ENCODE measurements at places on chromosomes 4 and X. TPM values are rescaled to one million over a fixed set of nuclear protein-coding genes. Genes with fewer than 3 reads are reported as not detected.

- DNase-seq: no peak
Measured at GRCh38 chrX:35699642-35700041, 98.5 kb upstream of the MAGEB16 start.

DNA sequence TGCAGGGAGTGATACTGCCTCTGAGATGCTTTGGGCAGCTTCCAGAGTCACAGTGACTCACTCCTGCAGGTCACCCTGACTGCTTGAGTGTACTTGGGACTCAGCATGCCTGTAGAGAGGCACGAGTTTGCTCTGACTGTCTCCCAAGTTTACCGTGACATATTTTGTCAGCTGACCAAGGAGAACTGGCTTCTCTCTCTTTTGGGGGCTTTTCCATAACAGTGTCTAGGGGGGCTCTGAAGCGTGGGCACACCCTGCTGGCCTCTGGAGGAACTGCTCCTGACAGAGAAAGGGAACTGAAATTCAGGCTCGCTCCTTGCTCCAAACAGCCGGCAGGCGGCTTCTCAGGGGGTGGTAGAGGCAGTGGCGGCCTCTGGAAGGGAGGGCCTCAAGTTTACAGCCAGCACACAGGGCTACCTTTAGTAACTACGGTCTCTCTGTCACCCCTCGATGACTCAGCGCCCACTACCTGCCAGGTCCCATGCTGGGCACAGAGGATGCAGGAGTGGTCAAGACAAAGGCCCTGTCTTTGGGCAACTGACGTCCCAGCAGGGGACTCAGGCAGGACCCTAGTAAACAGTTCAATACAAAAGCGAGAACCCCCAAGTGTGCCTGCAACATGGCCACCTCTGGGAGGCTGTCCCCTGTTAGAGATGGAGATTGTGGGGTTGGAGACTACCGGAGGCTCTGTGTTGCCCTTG, 17.8 kb downstream of the ZNF185 start:
- DNase-seq: peak; percentile 27

GRCh38 chr4:164203476-164203875, 550.5 kb upstream of the SMIM31 start:
- no peak for DNase-seq

DNA sequence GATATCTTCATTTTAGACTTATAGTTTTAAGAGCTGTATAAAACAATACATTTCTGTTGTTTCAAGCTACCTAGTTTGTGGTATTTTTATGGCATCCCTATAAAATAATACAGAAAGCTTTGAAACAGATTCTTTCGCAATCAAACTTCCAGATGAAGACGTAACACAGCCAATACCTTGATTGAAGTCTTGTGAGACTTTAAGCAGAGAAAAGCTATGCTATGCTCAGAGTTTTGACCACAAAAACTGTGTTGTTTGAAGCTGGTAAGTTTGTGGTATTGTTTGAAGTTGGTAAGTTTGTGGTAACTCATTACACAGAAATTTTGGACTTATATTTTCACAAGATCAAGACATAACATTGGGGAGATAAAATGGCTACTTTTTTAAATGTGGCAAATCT, 201.8 kb upstream of the UGT8 start:
- no peak for DNase-seq

- peak; percentile 30 for DNase-seq
Measured at GRCh38 chrX:30865015-30865414, 24.0 kb downstream of the TAB3 start.

Gene RBBP7
- total RNA-seq: 197 TPM

Gene DGKQ
- 14.3 TPM for total RNA-seq

Gene TCEAL2
- not detected for total RNA-seq

Gene ARHGEF6
- total RNA-seq: 45.7 TPM

Measured in activated CD8-positive, alpha-beta T cell treated with anti-CD3 and anti-CD28 coated beads for 36 hours (primary cell).